ENCODE measurements at places on chromosomes 13 and 19. TPM values are rescaled to one million over a fixed set of nuclear protein-coding genes. Genes with fewer than 3 reads are reported as not detected.

DNA sequence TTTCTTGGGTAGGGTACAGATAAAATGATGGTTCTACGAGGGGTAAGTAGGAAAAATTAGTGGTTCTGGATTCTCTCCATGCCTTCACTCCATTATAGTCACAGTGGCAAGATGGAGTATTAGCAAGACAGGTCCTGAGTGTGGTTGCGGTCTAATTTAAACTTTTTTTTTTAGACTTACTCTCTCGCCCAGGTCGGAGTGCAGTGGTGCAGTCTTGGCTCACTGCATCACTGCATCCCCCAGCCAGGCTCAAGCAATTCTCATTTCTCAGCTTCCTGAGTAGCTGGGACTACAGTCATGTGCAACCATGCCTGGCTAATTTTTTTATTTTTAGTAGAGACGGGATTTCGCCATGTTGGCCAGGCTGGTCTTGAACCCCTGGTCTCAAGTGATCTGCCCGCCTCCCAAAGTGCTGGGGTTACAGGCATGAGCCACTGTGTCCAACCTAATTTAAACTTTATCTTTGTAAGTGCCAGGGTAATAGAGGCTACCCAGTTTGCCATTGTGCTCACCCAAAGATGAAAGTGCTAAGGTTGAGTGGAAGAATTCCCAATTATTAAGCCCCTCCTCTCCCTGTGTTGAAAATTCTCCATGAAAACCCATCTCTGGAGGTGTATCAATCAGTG, 135.6 kb downstream of the TM9SF2 start:
- no peaks in the 10 kb centered on the region for H3K27me3 ChIP-seq
- no peak overlapping the region for H3K27ac ChIP-seq
- H3K4me1 ChIP-seq = no peaks in the 10 kb centered on the region
- H3K4me3 ChIP-seq = no peak overlapping the region
- no peak for DNase-seq
- no peaks in the 10 kb centered on the region for H3K36me3 ChIP-seq

DNA sequence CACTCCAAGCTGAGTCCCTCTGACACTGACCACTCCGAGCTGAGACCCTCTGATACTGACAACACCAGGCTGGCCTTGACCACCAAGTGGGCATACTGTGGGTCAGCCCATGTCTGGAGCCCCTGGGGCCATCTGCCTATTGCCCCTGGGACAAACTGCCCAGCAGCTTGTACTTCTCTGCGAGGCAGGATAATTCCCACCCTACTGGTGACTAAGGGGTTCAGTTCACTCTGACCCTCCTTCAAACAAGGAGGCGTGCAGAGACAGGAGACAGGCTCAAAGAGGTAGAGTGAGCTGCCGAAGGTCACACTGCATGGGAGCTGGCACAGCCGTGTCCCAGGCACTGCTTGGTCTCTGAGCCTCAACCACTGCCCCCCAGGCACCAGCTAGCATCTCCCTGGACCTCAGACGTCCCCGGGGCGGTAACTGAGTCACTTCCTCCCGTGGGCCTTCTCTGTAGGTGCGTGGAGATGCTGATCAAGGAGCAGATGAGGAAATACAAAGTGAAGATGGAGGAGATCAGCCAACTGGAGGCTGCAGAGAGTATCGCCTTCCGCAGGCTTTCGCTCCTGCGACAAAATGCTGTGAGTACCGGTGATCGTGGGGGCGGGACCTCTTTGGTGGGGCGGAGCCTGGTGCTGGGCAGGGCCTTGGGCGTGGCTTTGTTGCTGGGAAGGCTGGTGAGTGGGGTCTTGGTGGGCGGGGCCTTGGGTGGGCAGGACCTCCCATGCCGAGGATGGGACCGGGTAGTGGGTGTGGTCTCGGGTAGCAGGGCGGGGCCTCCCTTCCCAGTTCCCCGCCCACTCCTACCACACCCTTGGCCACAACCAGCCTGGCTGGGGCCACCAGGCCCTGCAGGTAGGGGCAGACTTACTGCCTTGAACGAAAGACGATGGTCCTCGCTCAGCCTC, 5.8 kb upstream of the USE1 start:
- H3K27ac ChIP-seq = no peak overlapping the region
- peak; percentile 69 for DNase-seq
- H3K36me3 ChIP-seq = no peaks in the 10 kb centered on the region
- peaks cover under 1% of the 10 kb centered on the region for H3K4me1 ChIP-seq
- no peaks in the 10 kb centered on the region for H3K27me3 ChIP-seq
- no peak overlapping the region for H3K4me3 ChIP-seq

DNA sequence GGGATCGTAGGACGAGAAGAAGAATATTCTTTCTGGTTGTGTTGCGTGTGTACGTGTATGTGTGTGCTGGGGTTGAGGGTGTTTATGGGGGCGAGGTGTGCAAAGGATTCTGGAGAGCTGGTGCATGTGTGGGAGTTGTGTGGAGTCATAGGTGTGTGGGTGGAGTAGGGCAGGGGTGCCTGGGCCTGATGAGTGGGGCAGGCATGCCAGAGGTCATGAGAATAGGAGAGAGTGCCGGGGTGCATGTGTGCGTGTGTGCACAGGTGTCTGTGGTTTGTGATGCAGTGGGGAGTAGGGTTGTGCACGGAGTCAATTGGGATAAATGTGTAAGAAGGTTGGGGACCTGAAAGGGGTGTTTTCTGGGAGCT, 649 bp downstream of the TMEM91 start:
- no peaks in the 10 kb centered on the region for H3K27me3 ChIP-seq
- H3K4me1 ChIP-seq = peaks cover 35% of the 10 kb centered on the region
- no peaks in the 10 kb centered on the region for H3K36me3 ChIP-seq
- DNase-seq = no peak
- peak overlapping the region; percentile 70 for H3K4me3 ChIP-seq

The CPB2 gene
- total RNA-seq = not detected

The PRSS57 gene
- total RNA-seq = not detected

DNA sequence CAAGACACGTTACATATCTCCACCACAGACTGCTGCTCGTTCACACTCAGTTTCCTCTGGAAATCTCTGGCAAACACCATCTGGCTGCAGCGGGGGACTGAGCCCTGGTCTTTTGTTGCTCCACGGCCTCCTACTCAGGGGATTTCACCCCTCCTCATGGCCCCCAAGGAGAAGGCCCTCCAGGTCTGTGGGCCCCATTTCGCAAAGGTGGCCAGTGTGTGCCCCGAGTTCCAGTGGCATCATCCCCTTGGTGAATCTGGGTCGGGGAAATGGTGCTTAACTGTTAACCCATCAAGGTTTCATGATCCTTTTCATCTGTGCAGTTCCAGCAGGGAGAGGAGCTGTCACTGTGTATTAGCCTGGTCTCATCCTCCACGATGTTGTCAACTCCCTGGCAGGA, 235.4 kb upstream of the MAB21L1 start:
- no peaks in the 10 kb centered on the region for H3K36me3 ChIP-seq
- H3K27ac ChIP-seq = no peak overlapping the region
- no peaks in the 10 kb centered on the region for H3K4me1 ChIP-seq
- no peak for DNase-seq

The CAPN12 gene
- not detected for total RNA-seq

DNA sequence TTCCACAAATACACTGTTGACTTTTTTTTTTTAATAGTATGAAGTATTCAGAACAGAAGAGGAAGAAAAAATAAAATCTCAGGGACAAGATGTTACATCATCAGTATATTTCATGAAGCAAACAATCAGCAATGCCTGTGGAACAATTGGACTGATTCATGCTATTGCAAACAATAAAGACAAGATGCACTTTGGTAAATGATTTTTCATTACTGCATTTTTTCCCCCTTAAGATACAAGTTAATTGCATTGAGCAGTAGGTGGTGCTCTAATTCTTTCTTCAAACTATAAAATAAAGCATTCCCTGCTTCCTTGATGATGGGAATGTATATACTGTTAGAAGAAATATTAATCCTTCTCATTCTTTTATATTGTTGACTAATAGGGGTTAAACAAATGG, 17.1 kb downstream of the UCHL3 start:
- no peak for DNase-seq
- H3K36me3 ChIP-seq = no peaks in the 10 kb centered on the region
- H3K4me3 ChIP-seq = no peak overlapping the region
- no peaks in the 10 kb centered on the region for H3K27me3 ChIP-seq

GRCh38 chr13:66665991-66666390, 564.1 kb downstream of the PCDH9 start:
- DNase-seq = no peak
- H3K36me3 ChIP-seq = no peaks in the 10 kb centered on the region
- no peaks in the 10 kb centered on the region for H3K27me3 ChIP-seq
- H3K4me3 ChIP-seq = no peak overlapping the region
- no peaks in the 10 kb centered on the region for H3K4me1 ChIP-seq
- H3K27ac ChIP-seq = no peak overlapping the region

The TMIGD2 gene
- not detected for total RNA-seq

DNA sequence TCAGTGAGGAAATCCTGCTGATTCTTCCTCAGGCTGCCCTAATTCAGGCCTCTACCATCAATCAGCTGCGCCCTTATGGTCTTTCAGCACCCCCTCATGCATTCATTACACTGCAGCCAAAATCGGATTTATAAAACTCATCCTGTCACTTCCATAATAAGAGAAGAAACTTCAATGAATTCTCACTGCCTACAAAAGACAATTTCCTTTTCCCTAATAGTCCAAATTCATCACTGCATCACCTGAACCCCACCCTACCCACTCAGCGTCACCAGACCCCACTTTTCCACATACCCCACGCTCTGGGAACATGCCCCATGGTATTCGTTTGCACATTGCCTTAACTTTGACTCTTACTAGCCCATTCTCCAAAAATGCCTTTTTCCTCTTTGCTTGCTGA, 92.0 kb downstream of the C13orf42 start:
- H3K36me3 ChIP-seq = no peaks in the 10 kb centered on the region
- no peak overlapping the region for H3K4me3 ChIP-seq
- DNase-seq = no peak
- no peak overlapping the region for H3K27ac ChIP-seq

GRCh38 chr13:40589285-40590109, 76.9 kb downstream of the FOXO1 start:
- H3K4me3 ChIP-seq = no peak overlapping the region
- H3K27me3 ChIP-seq = no peaks in the 10 kb centered on the region
- DNase-seq = peak; percentile 48
- H3K4me1 ChIP-seq = no peaks in the 10 kb centered on the region
- H3K36me3 ChIP-seq = no peaks in the 10 kb centered on the region

DNA sequence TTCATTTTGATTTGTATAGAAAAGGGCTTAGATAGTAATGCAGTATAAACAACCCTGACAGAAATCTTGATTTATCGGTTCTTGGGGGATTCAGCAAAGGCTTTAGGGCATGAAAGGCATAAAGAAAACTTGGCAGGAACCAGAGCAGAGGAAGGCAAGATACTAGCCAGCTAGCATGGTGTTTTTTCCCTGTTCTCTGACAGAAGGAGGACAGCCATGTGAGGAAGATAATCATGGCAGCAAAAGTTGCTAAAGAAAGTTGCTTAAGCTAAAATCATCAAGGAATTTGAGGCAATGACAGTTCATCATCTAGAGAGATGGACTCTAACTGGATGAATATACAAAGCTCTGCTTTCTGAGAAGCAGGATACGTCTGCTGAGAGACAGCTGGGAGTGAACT, 294.1 kb downstream of the KCNRG start:
- no peak overlapping the region for H3K27ac ChIP-seq
- no peaks in the 10 kb centered on the region for H3K27me3 ChIP-seq
- no peaks in the 10 kb centered on the region for H3K4me1 ChIP-seq
- DNase-seq = no peak

All from transverse colon (tissue), 4 donors.